A549 treated with Mapracorat at 1 μM for 4 hours (cell line): ENCODE measurements at places on chromosomes 3 and 15. TPM values are rescaled to one million over a fixed set of nuclear protein-coding genes. Genes with fewer than 3 reads are reported as not detected.

CLDN16 gene
- 0.16 TPM in 1 of 5 replicates, not detected in the others for total RNA-seq

ASB14 gene
- not detected in 5 replicates for total RNA-seq

ITGA11 gene
- 2.4 to 7.0 TPM (median 5.0 TPM) in 5 replicates for total RNA-seq

GOLGA6L6 gene
- not detected in 5 replicates for total RNA-seq

KIF7 gene
- 3.2 to 5.0 TPM (median 4.4 TPM) in 5 replicates for total RNA-seq

C2CD4A gene
- total RNA-seq = 0.06 to 0.27 TPM (median 0.16 TPM) in 5 replicates

FGF7 gene
- total RNA-seq = not detected in 5 replicates

TTLL13 gene
- 0.07 to 0.59 TPM (median 0.10 TPM) in 4 of 5 replicates, not detected in the other for total RNA-seq

EIF4E3 gene
- total RNA-seq = 2.7 to 3.8 TPM (median 3.8 TPM) in 5 replicates

PLSCR5 gene
- not detected in 5 replicates for total RNA-seq

FETUB gene
- 0.10 to 0.35 TPM (median 0.23 TPM) in 5 replicates for total RNA-seq

COL8A1 gene
- total RNA-seq = not detected in 5 replicates

TMC3 gene
- not detected in 5 replicates for total RNA-seq

AADAC gene
- 10.3 to 15.8 TPM (median 13.5 TPM) in 5 replicates for total RNA-seq

XCR1 gene
- total RNA-seq = not detected in 5 replicates

OR5K2 gene
- total RNA-seq = not detected in 5 replicates

RBP2 gene
- total RNA-seq = not detected in 5 replicates

GRIP2 gene
- 0.63 to 2.0 TPM (median 1.2 TPM) in 5 replicates for total RNA-seq

CYP1A2 gene
- not detected in 5 replicates for total RNA-seq

SNTN gene
- not detected in 5 replicates for total RNA-seq

MYO5A gene
- 21.1 to 33.2 TPM (median 25.7 TPM) in 5 replicates for total RNA-seq

LSAMP gene
- total RNA-seq = 0.06 to 0.38 TPM (median 0.24 TPM) in 5 replicates

CNTN4 gene
- not detected in 5 replicates for total RNA-seq

NT5DC2 gene
- 81.1 to 105 TPM (median 99.5 TPM) in 5 replicates for total RNA-seq

TEX9 gene
- total RNA-seq = 3.8 to 5.2 TPM (median 4.7 TPM) in 5 replicates

AGBL1 gene
- not detected in 5 replicates for total RNA-seq

DHFR2 gene
- 2.4 to 3.6 TPM (median 3.2 TPM) in 5 replicates for total RNA-seq

MAP2K5 gene
- total RNA-seq = 9.5 to 11.3 TPM (median 10.6 TPM) in 5 replicates

CEMIP gene
- total RNA-seq = 0.82 to 2.0 TPM (median 1.2 TPM) in 5 replicates

DUOXA2 gene
- total RNA-seq = not detected in 5 replicates

CCDC54 gene
- not detected in 5 replicates for total RNA-seq

ZSCAN29 gene
- 7.1 to 9.5 TPM (median 8.2 TPM) in 5 replicates for total RNA-seq

LRRIQ4 gene
- total RNA-seq = not detected in 5 replicates

NOX5 gene
- total RNA-seq = 0.21 to 0.43 TPM (median 0.30 TPM) in 5 replicates

XIRP1 gene
- total RNA-seq = 0.12 to 0.23 TPM (median 0.17 TPM) in 5 replicates

MAP1A gene
- 0.57 to 0.66 TPM (median 0.64 TPM) in 5 replicates for total RNA-seq

FGD5 gene
- not detected in 5 replicates for total RNA-seq

FHIT gene
- total RNA-seq = 0.30 to 1.6 TPM (median 0.72 TPM) in 5 replicates
